ENCODE measurements at places on chromosomes 5 and 9. TPM values are rescaled to one million over a fixed set of nuclear protein-coding genes. Genes with fewer than 3 reads are reported as not detected.

The MPDZ gene
- 38.7 TPM for total RNA-seq

The NR2F1 gene
- 0.37 TPM for total RNA-seq

The SOX30 gene
- not detected for total RNA-seq

The CPEB4 gene
- total RNA-seq = 104 TPM

The AGXT2 gene
- not detected for total RNA-seq

The OR13J1 gene
- total RNA-seq = not detected

The SHC3 gene
- 0.83 TPM for total RNA-seq

The ACTL7A gene
- total RNA-seq = not detected

The FBP2 gene
- not detected for total RNA-seq

The LCN15 gene
- 1.9 TPM for total RNA-seq

The PAEP gene
- total RNA-seq = not detected

The CCDC69 gene
- total RNA-seq = 2.0 TPM

The TPRN gene
- total RNA-seq = 9.6 TPM

The CTSV gene
- total RNA-seq = 1.3 TPM

Data from glutamatergic neuron (in vitro differentiated cells).